ENCODE measurements at places on chromosomes 2 and 18.

DNA sequence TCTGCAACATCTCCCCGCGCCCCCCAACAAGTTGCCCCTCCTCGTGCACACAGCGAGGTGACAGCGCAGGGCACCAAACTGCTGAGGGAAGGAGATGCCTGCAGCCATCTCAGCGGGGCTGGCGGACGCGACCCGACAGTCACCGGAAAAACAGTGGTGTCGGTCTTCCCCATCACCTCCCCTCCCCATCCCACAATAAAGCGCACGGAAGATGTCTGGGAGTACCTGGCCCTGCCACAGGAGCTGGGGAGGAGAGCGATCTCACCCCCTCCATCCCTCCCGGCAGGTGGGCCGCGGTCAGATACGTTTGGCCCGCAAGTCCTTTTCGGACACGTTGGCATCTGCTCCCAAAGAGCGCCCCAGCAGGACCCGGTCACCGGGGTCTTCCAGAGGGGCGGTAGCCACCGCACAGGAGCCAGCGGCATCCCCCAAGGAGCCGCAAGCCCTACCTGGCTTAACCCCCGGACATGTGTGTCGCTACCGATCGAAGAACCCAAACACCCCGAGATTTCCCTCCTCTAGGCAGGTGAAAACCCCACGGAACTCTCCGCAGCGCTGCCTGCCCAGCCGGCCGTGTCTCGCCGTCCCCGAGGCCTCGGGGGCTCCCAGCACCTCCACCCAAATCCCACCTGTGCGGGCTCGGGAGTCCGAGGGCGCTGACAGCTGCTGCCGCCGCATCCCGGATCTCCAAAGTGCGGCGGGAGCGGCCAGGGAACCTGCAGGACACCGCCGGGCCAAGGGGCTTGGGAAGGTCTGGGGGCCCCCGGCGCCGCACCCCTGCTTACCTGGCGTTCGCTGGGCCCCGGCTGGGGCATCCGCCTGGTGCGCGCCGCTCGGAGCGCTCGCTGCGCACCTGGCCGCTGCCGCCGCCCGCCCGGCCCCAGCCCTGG lies 657 bp downstream of the ATP8B1 start:
- DNase-seq = no peak

GRCh38 chr2:176083796-176084261 lies at the start of gene EVX2:
EVX2 (minus strand) TSS chr2:176083962; CDS start chr2:176083776, 186 bp downstream.
- no peak for DNase-seq

GRCh38 chr2:34161549-34161948 lies 562.5 kb upstream of the FAM98A start:
- DNase-seq = no peak

DNA sequence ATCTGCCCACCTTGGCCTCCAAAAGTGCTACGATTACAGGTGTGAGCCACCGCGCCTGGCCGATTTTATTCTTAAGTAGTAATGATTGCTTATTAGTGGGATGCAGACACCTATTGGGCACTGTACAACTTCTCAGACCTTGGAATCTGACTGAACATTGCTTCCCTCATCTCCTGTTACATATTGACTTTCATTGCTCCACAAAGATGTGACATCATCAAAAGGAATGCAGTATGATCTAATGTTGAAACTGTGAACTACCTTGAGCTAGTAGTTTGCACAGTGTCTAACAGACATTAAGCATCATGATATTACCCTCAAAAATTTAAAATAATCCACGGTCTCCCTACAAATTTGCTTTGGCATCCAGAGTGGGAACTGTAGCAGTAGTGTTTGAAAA lies 109.8 kb upstream of the SIX2 start:
- no peak for DNase-seq

DNA sequence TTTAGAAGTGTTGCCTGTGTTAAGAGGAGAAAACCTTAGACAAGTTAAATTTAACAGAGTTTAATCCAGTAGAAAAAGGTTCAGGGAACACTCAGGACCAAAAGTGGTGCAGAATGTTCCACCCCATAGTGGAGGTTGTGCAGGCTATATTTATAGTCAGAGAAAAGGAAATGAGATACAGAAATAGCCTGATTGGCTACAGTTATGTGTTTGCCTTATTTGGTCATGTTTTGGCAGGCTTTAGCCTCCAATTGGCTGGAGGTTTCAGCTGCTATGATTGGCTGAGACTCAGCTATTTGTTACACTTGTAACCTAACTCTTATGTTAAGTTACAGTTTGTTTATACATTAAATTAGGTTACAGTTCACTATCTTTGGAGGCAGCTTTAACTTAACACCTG lies 4.2 kb downstream of the STAMBP start:
- DNase-seq = peak; percentile 48

GRCh38 chr18:24315170-24315569 lies 82.5 kb downstream of the OSBPL1A start:
- DNase-seq = no peak

DNA sequence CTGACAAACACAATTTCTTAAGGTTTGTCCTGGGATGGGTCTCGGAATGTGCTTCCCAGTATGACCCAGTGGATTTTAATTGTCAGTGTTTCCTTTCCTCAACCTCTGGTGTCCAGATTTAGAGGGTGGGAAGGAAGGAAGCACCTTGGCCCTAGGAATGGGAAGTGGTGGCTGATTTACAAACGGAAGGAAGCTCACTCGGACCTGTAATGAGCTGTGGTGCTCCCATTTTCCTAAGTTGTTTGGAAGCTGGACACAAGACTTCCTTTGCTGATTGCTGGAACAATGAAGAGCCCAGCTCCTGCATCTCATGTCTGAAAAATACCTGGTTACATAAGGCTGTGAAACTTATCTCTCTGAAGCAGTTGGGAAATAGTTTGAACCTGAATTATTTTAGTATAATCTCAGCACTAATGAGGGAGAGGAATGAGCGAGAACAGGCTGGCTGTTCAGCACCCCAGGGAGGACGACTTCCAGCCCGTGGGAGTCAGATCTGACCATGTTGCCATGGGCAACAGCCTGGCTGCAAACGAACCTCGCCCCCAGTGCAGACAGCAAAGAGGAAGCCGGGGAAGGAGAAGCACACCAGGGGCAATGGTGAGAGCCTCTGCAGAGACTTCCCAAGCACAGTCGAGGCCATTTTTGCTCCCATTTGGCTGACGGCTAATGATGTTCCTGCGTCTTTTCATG lies 74.4 kb upstream of the ASB18 start:
- no peak for DNase-seq

- no peak for DNase-seq
These were observed 29.5 kb downstream of the ANXA4 start for GRCh38 chr2:69771461-69771860.

- DNase-seq = no peak
These were observed 57.2 kb downstream of the RTP5 start for GRCh38 chr2:241926541-241927311.

DNA sequence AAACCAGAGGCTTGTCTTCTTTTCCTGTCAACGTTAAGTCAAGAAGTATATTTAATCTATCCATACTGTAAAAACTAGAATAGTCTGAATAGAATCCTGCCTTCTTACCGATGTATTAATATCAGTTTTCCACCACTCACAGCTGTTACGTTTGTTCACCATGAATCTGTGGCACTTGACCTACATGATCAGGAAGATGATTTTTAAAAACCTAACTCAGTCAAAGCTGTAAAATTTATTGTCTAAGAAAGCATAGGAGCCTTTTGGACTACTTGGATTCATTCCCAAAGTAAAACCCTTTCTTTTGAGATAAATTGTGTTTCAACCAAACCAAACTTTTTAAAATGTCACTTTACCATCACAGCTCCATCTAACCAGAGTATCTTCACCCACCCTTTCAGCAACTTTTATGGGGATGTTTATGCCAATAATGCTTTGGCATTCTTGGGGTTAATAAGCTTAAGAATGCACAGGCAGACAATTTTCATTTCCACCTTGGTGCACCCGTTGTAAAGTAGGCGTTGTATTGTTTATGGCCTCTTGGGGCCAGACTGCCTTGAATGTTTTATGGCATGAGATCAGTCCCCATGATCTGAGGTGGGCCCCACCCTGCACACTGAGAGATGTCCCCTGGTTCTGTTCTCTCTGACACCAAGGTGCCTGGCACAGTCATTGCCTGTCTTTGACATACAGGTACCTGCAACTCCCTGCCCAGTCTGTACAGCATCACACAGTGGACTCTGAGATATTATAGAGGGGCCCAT lies 176.2 kb upstream of the EPAS1 start:
- DNase-seq = no peak

GRCh38 chr2:201674794-201675193 lies 23.6 kb downstream of the MPP4 start:
- no peak for DNase-seq

DNA sequence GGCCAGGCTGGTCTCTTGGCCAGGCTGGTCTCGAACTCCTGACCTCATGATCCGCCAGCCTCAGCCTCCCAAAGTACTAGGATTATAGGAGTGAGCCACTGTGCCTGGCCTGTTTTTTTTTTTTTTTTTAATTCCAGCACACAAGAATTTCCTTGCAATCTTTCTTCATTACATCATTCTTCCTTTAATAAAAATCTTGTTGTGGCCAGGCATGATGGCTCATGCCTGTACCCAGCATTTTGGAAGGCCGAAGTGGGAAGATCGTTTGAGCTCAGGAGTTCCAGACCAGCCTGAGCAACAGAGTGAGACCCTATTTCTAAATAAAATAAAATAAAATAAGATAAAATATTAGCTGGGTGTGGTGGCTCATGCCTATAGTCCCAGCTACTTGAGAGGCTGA lies 21.4 kb upstream of the PLEKHM3 start:
- DNase-seq = no peak

GRCh38 chr2:124476291-124476690 lies 451.2 kb downstream of the CNTNAP5 start:
- DNase-seq = no peak

GRCh38 chr2:12817870-12818269 lies 101.1 kb downstream of the TRIB2 start:
- no peak for DNase-seq

- no peak for DNase-seq
These were observed 1995.5 kb upstream of the CELF4 start for GRCh38 chr18:39561126-39561525.

GRCh38 chr2:75787532-75788132 lies 76.9 kb upstream of the GCFC2 start:
- DNase-seq = peak; percentile 1

GRCh38 chr2:12429779-12430406 lies 286.8 kb upstream of the TRIB2 start:
- DNase-seq = no peak

DNA sequence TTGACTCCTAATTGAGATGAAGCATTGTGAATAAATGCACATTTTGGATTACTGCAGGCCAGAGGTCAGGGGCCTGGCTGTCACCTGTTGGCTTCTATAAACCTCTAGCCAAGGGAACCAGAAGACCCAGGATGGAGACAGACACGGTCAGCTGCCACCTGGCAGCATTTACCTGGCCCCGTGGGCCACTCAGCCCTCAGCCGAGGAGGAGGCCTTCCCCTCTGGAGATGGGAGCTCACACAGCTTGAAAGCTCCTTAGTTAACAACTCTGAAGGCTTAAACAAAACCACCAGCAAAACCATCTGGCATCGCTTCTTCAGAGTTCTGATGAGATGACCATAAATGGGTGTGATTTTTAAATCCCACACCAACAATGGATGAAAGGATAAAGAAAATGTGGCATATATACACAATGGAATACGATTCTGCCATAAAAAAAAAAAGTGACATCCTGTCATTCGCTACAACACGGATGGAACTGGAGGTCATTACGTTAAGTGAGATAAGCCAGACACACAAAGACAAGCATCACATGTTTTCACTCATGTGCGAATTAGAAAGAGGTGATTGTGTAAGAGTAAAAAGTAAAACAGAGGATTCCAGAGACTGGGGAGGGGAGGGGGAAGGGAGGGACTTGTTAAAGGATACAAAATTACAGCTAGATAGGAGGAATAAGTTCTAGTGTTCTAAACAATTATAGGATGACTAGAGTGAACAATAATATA lies 218.4 kb downstream of the TMEM163 start:
- DNase-seq = no peak

- no peak for DNase-seq
These were observed 332 bp upstream of the PDCD1 start for GRCh38 chr2:241859017-241859435.

- no peak for DNase-seq
These were observed 10.4 kb upstream of the EN1 start for GRCh38 chr2:118857677-118858484.

- DNase-seq = no peak
These were observed 78.2 kb downstream of the UBE2E3 start for GRCh38 chr2:181058378-181059269.

- no peak for DNase-seq
These were observed 280.6 kb downstream of the NCKAP5 start for GRCh38 chr2:133287709-133288108.
